ENCODE measurements at places on chromosomes 2 and 18.

DNA sequence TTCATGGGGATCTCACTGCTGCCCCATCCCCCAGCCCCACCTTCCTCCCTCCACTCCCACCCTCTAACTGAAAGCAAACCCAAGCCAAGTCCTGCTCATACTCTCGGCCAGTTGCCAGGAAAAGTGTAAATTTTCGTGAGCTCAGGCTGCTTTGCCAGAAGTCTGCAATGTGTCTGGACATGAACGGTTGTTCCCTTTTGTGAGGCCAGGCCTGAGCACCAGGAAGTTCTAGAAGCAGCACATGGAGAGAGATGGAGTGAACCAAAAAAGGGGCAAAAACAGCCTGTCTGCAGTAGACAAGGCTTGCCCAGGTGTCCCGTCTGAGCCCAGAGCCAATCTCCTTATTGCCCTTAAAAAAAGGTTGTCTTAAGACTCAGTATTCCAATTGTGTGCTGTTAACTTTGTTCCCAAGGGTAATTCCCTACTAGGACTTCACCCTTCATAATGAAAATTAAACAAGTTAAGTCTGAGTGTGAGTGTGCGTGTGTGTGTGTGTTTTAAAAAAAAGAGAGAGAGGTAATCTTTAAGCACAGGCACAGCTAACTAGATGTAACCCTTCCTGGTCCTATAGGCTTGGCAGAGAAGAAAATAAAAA lies 247.1 kb downstream of the BCL11A start:
- DNase-seq = no peak

DNA sequence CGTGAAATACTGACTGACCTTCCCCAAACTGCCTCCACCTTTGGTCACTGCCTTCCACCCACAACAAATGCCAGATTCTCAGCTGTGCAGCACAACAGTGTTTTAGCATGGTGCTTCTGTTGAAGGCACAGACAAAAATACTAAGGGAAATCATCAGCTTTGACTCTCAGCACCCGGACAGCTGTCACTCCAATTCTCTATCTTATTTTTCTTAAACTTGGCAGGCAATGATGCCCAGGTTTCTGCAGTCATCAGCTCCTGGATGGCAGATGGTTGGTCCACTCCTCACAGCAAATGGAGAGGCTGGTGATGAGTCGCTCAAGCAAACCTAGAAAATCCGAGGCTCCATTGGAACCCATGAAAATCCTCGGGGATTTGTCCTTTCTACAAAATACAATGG lies 2.9 kb upstream of the FAM124B start:
- DNase-seq = no peak

GRCh38 chr2:44001716-44002115 lies 5.9 kb upstream of the LRPPRC start:
- peak; percentile 41 for DNase-seq

DNA sequence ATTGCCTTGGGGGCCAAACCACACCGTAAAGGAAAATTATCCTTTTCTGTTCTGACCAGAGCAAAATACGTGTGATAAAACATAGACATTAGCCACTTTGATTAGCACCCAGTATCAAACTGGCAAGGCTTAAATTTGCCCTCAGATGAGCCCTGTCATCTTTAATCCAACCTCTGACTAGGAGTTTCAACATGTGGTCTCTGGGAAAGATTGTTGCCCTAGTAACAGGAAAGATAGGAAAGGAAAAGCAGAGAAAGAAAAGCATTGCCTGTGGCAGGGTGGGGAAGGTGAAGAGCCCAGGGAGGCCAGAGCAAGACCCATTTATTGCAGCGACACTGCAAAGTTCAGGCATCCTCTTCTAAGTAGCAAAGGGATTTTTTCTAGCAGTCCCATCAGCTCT lies 181.5 kb upstream of the SCN7A start:
- DNase-seq = no peak

DNA sequence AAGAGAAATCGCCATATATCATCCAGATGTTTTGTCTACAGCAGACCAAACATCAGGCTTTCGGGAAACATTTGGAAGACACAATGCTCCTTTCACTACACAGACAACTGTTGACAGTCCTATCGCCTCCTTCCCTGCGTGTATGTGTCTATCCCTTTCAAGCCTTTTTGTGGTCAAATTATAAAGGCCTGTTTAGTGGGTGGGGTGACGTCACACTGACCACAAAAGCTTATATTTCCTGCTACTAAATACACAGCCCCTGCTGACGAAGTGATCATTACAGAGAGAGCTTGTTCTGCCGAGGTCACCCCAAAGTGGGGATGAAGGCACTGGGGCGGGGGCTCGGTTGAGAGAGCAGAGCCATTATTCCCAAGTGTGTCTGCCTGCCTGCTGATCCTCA lies 302.7 kb upstream of the TNP1 start:
- DNase-seq = peak; percentile 100

- DNase-seq = no peak
Observed at GRCh38 chr2:230435431-230435830, 19.4 kb downstream of the SP100 start.

DNA sequence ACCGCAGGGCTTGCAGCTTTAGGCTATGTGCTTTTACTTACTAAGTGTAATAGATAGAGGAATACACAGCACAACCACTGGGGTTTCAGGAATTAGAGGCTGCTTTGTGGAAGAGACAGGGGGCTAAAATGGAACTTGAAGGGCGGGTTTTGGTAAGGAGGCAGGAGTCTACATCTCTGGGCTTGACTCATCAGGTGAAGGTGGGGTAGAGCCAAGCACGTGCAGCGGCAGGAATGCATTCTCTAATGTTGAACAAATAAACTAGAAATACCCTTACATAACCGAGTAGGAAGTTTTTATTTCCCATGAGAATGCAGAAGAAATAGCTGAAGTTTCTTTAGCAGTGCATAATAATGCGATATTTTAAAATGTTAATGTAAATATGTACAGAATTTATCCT lies 673.8 kb upstream of the SALL3 start:
- no peak for DNase-seq

DNA sequence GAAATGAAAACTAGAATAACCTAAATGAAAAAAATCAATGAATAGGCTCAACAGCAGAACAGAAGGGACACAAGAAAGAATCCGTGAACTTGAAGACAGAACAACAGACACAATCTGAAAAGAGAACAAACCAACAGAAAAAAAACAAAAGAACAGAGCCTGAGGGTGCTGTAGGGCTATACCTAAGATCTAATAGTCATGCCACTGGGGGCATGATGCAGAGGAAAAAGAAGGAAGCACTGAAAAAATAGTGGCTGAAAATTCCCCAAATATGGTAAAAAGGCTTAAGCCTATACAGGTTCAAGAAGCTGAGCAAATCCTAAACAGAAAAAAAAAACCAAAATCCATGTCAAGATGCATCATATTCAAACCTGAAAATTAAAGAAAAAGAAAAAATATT lies 50.3 kb downstream of the KANSL3 start:
- DNase-seq = no peak

DNA sequence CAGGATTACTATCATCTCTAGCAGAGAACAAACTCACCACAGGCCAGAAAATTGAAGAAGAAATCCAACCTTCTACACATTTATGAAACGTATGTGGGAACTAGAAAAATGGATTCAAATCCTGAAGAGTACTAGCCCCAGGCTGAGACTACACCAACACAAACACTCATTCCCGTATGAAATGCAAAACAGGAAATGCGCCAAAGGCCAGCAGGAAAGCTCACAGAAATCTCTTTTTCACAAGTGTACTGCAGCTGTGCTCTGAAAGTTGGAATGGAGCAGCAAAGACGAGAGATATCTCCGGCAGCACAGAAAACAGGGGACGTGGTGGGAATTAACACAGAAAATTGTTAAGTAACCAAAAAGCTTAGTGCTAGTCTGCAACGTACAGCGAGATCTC lies 913.5 kb downstream of the TDRD15 start:
- no peak for DNase-seq

- no peak for DNase-seq
Observed at GRCh38 chr2:9199716-9200632, 6.6 kb upstream of the ASAP2 start.

DNA sequence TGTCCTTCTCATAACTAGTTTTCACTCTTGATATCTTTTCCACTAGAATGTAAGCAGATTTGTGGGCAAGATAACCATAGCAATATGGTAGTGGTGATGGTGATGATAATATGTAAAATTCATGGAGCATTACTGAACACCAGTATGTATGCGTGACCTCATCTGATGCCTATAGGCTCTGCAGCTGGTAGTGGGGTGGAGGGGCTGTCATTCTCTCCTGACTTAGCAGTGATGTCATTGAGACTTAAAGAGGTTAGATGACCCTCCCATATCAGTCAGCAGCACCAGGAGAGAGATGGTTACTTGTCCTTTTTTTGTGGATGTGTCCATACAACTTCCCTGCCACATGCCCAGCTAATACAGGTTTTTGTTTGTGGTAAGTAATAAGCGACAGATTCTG lies 27.9 kb downstream of the PARD3B start:
- DNase-seq = no peak

GRCh38 chr2:163592954-163593622 lies 142.7 kb downstream of the FIGN start:
- DNase-seq = no peak

DNA sequence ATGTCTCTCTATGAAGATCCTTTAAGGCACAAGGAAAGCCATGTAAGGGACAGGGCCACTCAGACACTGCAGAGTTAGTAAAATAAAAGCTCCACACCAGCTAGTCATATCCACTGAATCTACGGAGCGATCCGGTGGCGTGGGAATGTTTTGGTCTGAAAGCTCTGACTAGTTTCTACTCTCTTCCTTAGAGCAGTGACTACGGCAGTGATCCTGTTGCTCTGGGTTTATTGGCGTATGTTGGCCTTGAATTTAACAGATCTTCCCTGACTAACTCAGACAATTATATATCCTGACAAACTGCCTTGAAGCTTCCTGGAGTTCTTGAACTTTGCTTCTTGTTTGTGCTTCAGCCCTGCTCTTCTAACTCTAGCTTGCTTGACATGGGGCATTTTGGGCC lies 115.3 kb upstream of the FZD5 start:
- DNase-seq = no peak

DNA sequence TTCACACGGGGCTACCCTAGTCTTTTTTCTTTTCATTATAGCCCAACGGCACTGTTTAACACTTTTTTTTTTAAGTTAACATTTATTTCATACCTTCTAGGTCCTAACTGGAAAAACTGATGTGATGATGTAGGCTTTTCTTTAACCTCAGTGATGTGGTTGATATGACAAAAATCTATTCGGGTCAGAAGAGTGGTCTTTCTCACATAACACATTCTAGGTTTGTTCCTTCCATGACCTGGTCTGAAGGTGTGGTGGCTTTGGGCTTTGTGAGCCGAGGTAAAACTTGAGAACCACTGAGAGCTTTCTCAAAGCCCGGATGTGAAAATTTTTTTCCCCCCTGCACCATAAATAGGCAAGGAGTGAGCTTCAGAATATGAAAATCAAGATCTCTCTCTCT lies 44.2 kb downstream of the GPD2 start:
- no peak for DNase-seq

DNA sequence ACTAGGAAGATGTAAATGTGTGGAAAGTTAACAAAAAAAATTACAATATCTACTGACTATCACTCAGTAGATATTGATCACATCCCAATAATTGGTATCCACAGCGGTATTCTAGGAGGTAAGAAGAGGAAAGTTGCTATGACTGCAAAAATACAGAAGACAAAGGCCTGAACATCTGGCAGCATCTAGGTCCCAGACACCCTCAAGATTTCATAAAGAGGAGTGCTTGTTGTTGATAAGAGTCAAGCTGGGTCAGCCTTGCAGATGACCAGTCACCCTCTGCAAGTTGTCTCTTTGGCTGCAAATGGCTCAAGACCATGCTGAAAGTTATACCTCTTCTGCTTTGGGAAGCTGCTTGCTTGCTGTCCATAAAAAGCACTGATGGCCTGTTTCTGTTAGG lies 228.4 kb upstream of the FBXO11 start:
- no peak for DNase-seq

DNA sequence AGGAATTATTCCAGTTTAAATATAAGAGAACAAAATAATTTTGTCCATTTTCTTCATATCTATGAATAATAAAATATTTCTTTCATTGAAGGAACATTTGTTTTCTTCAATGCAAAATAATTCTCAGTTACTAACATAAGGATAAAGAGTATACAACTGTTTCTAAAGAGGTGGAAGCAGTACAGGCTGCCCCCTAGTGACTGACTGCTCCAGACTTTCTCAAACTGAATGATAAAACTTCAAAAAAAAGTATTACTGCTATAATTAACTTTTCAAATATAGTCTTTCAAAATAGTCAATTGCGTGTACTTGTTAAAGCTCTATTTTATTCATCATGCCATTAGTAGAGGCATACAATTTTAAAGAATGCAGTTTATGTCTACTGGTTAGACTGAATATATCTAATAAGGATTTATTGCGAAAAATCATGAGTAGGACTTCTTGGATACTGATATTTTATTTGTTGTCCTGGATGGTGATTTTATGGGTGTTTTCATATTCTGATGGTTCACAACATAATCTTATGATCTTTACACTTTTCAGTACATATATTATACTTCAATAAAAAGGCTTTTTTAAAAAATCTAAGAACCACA lies 100.1 kb downstream of the WDPCP start:
- peak; percentile 62 for DNase-seq

DNA sequence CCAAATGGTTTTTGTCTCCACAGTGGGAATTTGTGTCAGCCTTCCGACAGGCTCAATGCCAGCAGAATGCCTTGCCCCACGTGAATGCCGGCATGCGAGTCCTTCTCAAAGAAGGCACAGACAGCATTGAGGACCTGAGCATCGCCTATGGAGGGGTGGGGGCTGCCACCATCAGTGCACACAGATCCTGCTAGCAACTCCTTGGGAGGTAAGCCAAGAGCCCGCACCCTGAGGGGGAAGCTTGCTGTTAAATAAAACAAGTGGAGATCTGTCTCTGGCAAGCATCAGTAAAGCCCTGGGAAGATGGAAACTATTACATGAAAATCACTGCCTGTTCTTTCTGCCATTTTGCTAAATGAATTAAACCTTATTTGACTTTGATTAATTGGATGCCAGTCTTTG lies 67.5 kb upstream of the BZW1 start:
- DNase-seq = no peak

DNA sequence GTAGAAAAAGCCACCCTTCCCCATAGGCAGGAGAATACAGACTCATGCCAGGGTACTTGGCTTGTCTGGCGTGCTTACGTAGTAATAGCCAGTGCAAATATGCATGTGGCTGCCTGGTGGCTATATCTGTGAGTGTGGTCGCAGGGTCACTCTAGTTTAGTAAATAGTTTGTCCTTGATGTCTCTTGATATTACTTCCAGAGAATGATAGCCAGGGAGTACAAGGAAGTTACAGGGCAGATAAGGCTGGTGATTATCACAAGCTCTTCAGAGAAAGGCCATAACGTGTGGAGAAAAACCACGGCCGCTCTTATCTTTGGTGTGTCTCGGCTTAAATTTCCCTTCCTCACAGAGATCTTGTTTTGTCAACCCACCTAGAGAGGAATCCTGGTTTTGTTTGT lies 54.3 kb upstream of the SLC39A10 start:
- DNase-seq = no peak
